ENCODE measurements at places on chromosomes 5 and 9.

DNA sequence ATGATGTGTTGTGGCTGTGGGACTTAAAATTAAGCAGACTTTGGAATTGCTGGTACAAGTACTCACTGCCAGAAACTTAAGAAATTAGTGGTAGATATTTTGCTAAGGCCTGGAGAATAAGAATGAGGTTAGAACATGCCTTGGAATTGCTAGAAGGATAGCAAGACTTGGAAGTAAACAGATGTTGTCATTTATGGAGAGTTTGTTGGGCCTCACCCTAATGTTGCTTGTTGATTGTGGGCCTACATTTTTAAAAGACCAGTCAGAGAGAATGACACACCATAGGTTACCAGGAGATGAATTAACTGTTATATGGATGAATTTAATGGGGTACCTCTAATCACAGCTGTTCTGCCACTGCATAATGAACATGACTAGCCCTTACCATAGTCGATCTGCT, 120.1 kb upstream of the GAS1 start:
- no peak for DNase-seq

- no peak for DNase-seq
Measured at GRCh38 chr9:76581731-76582130, 122.7 kb downstream of the GCNT1 start.

DNA sequence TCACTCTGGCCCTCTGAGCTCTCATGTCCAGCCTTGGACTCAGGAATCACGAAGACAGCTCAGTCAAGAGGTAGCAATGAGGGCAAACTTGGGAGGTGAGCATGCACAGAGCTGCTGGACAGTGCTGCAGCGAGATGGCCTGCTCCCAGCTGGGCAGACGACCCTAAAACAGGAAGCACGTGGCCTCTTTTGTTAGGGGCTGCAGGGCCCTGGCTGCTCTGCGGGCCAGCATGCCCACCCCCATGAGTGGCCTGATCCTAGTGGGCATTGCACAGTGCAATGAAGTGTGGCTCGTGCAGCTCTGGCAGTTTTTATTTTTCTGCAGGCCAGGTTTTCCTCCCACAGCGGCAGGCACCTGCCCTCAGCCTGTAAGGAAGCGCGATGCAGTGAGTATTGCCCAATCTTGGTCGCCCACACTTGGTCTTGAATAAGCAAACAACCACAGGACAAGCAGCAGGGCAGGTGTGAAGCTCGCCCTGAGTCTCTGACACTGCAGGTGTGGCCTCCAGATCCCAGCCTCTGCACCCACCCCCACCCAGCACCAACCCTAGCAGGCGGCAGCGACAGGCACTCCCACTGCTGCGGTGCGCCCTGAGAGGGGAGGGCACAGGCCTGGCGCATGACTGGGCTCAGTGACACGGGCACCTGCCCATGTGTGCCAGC, 60.8 kb downstream of the SEMA4D start:
- DNase-seq: no peak

DNA sequence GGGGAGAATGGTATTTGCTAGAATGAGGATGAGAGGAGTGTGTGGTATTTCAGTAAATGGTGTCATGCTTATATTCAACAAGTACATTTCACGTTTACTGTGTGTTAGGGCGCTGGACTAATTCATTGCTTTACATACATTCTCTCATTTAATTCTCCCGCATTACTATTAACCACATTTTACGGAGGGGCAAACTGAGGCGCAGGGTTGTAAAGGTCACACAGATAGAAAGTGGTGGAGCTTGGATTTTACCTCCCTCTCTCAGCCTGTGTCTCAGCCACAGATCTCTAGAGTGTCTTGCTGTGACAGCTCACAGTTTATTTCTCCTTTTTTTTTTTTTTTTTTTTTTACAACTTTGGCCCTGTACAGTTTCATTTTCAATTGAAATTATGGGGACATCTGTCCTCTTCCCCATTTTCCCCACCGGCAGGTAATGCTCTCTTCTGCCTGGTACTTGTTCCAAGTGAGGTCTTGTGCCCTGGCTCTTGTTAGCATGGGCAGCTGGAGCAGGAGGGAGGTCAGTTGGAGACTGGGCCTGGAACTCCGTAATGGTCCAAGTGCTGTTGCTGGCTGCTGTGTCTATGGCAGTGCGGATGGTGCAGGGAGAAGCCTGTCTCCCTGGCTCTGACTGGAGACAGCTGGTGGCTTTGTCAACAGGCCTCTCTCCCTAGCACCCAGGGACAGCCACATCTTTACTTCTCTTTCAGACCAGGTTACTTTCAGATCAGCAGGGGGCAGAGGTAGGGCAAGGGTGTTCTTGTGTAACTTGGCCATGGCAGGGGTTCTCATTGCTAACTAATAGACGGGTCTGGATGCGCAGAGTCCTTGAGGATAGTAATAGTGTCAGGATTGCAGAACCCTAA, 20.5 kb upstream of the NDST1 start:
- no peak for DNase-seq

- no peak for DNase-seq
Measured at GRCh38 chr5:12095808-12096281, 191.6 kb upstream of the CTNND2 start.
